Mesenteric fat pad (tissue), 1 donor: ENCODE measurements at places on chromosomes 5 and 9. TPM values are rescaled to one million over a fixed set of nuclear protein-coding genes. Genes with fewer than 3 reads are reported as not detected.

DNA sequence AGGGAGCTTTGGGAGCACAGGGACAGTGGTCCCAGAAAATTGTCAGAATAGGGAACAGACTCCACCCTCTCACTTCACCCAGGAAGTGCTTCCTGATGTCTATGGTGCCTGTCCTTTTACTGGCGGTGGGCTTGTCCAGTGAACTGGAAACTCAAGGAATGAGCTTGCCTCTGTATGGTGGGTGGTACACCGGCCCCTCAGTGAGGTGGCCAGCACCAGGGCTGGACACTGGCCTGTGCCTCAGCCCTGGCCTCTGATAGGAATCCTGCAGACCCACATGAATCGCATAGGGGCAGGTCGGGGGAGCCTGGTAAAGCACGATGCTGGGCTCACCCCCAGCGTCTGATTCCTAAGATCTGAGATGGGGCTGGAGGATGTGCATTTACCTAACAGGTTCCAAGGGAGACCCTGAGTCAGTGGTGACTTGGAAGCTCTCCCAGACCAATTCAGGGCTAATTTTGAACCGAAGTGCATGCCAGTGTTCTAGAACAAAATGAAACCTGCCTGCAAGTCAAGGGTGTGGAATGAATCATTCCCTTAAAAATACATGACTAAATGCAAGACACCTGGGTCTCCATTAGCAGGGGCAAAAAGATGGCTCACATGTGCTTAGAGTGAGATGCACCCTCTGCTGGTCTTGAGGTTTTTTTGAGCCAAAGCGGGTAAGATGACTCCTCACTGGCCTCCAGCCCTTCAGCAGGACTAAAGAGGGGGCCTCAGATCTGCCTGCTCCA, 178.3 kb downstream of the HSPA4 start:
- DNase-seq, result peak; percentile 82

DNA sequence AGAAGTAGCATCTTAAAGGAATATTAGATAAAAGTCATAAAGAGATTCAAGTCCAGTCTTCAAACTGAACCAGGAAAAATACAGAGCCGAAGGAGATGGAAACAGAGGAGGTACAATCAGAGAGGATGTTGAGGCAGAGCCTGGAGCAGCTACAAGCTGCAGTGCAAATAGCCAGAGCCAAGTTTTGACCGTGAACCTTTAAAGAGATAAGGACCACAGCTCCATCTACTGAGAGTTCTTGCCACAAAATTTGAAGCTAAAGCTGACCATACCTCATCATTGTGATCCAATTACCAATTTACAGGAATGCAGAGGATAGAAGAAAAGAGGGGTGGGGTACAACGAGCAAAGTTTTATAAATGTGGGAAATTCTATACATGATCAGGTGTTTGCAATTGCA, 10.4 kb upstream of the DEPDC1B start:
- DNase-seq, result no peak

- no peak for DNase-seq
Observed at GRCh38 chr5:55484531-55484930, 50.2 kb downstream of the PLPP1 start.

COL23A1 gene
- 0.55 TPM for total RNA-seq

WNT8A gene
- total RNA-seq, result not detected

DNA sequence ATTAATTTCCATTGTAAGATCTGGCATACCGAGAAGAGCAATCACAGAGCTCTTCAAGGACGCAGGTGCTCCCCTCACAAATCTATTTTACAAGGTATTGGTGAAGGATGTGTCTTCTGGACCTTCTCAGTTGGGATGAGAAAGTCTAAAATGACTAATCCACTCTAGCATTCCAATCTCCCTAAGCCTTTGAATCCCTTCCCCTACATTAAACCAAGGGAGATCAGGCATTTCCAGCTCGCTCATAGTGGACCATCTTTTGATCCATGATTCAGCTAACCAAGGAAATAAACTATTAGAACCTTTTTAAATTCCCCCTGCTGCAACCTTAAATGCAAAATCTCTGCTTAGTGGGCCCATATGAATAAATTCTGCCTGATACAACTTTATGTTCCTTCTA, 95.9 kb upstream of the FBN2 start:
- no peak for DNase-seq

FOXD1 gene
- total RNA-seq, result 0.32 TPM

GRCh38 chr9:98231770-98232478, 23.5 kb downstream of the TBC1D2 start:
- DNase-seq, result no peak

- DNase-seq, result no peak
Observed at GRCh38 chr5:10268100-10268499, 18.0 kb downstream of the CCT5 start.

OLFML2A gene
- total RNA-seq, result 10.7 TPM

DNA sequence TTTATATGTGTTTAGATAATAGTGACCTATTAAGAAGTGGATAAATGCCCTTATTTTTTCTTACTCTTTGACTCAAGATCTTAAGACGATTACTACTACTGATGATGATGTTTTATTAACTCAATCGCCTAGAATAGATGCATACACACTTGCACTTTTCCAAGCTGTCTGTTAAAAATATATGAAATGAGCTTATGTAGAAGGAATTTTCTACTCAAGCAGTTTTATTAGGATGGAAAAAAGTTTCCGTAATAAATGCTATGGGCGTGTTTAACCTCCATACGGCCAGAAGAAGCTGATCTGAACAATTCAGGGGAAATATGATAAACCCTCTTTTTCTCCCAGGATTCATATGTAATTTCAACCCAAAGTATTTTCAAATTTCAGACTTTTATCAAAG, 455.7 kb upstream of the MPDZ start:
- no peak for DNase-seq
